Activated naive CD4-positive, alpha-beta T cell treated with anti-CD3 and anti-CD28 coated beads for 36 hours (primary cell): ENCODE measurements at places on chromosomes 6 and 20. TPM values are rescaled to one million over a fixed set of nuclear protein-coding genes. Genes with fewer than 3 reads are reported as not detected.

- no peaks in the 10 kb centered on the region for H3K36me3 ChIP-seq
- peaks cover 2% of the 10 kb centered on the region for H3K4me1 ChIP-seq
- peak; percentile 60 for DNase-seq
- no peak overlapping the region for H3K4me3 ChIP-seq
- no peak overlapping the region for H3K27ac ChIP-seq
Observed at GRCh38 chr6:87139236-87139635, 16.1 kb upstream of the ZNF292 start.

- H3K27ac ChIP-seq: no peak overlapping the region
- H3K36me3 ChIP-seq: no peaks in the 10 kb centered on the region
- H3K4me3 ChIP-seq: no peak overlapping the region
- DNase-seq: no peak
- H3K4me1 ChIP-seq: no peaks in the 10 kb centered on the region
- no peaks in the 10 kb centered on the region for H3K27me3 ChIP-seq
Observed at GRCh38 chr6:48113130-48113529, 2.1 kb upstream of the PTCHD4 start.

- no peak overlapping the region for H3K27ac ChIP-seq
- peaks cover 25% of the 10 kb centered on the region for H3K27me3 ChIP-seq
- no peaks in the 10 kb centered on the region for H3K4me1 ChIP-seq
Observed at GRCh38 chr20:10316582-10316981, 98.0 kb downstream of the SNAP25 start.

- no peak overlapping the region for H3K27ac ChIP-seq
- no peak overlapping the region for H3K4me3 ChIP-seq
- H3K36me3 ChIP-seq: no peaks in the 10 kb centered on the region
- no peak for DNase-seq
Observed at GRCh38 chr6:358432-358831, 33.1 kb upstream of the IRF4 start.

MOCS1 gene
- 1.2 TPM for total RNA-seq

ADGRF5 gene
- total RNA-seq: not detected
